CD4-positive, alpha-beta T cell treated with Interleukin-17A for 1 hour (primary cell): ENCODE measurements at places on chromosomes 7 and 10.

- DNase-seq = peak; percentile 91
Measured at GRCh38 chr7:151083071-151083823, at the start of gene TMUB1. Gene TMUB1 (minus strand): TSS chr7:151083493. CDS start chr7:151082563, 930 bp downstream.

- no peak for DNase-seq
Measured at GRCh38 chr10:52609071-52609470, 163.5 kb downstream of the MBL2 start.

DNA sequence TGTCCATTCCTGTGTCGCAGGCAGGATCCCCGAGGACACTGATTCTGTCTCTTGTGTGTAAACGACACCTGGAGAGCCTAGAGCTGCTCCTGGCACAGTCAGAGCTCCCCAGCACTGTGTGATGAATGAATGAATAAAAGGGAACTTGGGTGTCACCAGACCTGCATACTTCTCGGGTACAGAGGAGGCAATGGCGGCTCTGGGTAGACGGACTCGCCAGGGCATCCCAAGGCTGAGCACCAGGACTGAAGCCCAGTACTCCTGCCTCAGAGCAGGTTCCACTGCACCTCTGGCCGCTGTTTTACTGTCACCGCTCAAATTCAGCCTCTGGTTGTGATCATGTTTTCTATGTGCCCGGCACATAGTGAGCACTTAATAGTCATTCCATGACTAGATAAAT is 255.8 kb downstream of the GLRX3 start:
- DNase-seq = no peak

GRCh38 chr7:66946545-66946944 is 25.5 kb downstream of the TMEM248 start:
- DNase-seq = no peak

GRCh38 chr7:98075801-98076200 is 30.9 kb upstream of the LMTK2 start:
- DNase-seq = no peak

GRCh38 chr10:97412891-97413304 is 11.8 kb upstream of the RRP12 start:
- no peak for DNase-seq

DNA sequence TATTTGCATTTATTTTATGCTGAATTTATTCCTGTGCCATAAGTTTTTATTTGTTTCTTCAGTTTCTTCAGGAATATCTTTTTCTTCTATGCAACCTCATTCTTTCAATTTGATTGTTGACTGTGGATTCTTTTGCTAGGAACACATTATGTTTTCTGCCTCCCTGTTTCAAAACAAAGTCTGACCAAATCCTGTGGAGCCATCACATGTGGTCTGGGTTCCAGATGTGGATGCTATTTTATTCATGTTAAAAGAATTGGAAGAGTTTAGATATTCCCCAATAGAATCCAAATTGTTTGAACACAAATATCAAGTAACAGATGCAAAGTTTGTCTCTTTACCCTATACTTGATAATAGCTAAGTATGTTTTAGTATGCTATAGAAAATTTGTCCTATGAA is 56.8 kb upstream of the LRRC17 start:
- DNase-seq = no peak

- DNase-seq = no peak
Measured at GRCh38 chr10:84204122-84204521, 9.8 kb downstream of the CDHR1 start.

- DNase-seq = no peak
Measured at GRCh38 chr7:122688400-122688998, 10.4 kb downstream of the RNF133 start.

GRCh38 chr7:28135760-28136159 is 44.8 kb downstream of the JAZF1 start:
- DNase-seq = no peak

DNA sequence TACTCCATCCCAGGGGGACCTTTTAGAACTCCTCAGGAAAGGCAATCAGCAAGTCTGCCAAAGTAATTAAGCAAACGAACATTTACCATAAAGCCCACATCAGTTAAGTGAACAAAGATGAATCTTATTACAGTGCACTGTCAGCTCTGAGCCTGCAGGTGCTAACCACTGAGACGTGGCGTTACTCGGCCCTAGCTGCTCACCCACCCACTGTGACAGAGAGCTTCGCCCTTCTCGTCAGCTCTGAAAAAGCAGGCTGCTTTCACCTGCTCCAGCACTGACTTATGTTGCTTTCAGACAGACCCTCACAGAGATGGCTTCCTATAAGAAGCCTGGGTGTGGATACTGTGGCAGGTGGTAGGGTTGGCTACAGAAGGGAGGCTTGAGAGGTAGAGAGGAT is 57.7 kb upstream of the KCNIP2 start:
- no peak for DNase-seq

GRCh38 chr10:3935933-3936359 is 150.9 kb upstream of the KLF6 start:
- no peak for DNase-seq
